GM03348 (cell line): ENCODE measurements at places on chromosomes 1 and 21.

GRCh38 chr1:178192686-178193085 is 98.8 kb downstream of the RASAL2 start:
- DNase-seq = peak; percentile 65

GRCh38 chr1:7616076-7616832 is 154.8 kb upstream of the VAMP3 start:
- peak; percentile 79 for DNase-seq

GRCh38 chr1:59973719-59974118 is 47.1 kb upstream of the CYP2J2 start:
- no peak for DNase-seq

DNA sequence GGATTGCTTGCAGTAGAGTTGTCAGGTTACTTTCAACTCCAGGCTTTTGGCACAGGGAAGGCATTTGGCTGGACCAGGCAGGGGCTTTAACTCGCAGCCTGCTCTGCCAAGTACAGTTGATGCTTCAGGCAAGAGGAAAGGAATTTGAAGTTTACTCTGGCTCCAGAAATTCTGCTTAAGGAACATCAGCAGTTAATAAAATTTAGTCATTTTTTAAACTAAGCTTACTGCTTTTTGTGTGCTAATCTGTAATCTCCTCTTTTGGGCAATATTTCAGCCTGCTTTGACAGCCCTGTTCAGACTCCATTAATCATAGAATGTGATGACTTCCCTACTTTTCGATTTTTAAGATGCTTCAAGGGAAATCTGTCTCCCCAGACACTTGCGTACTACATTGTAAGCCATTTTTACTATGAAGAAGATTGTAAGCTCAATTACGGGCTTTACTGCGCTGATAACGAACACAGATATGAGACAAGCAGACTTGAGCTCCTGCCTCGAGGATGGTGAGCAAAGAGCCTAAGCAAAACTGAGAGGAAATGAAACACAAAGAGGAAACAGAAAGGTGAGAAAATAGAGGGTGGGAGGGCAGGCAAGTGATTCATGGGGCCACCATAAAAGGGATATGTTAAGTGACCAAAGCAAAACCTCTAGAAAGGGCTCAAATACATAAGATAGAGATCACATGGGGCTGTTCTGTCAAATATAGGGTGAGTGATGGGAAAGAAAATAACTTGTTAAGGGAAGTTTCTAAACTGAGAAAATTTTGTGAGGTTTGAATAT is 76.6 kb upstream of the VAV3 start:
- DNase-seq = no peak

DNA sequence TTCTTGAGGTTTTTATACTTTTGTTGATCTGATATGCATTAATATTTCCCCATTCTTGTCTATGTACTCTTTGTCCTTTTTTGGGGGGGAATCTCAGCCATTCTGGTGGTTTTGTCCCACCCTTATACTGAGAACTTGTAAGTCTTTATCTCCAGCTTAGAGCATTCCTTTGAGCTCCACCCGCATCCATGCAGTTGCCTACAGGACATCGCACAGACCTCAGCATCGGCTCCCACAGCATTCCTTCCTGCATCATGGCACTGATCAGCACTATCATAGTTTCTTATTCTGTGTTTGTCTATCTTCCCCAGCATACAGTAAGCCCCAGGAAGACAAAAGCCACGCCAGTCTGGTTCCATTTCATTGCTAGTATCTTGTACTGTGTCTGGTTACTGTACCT is 33.0 kb downstream of the HHAT start:
- no peak for DNase-seq

DNA sequence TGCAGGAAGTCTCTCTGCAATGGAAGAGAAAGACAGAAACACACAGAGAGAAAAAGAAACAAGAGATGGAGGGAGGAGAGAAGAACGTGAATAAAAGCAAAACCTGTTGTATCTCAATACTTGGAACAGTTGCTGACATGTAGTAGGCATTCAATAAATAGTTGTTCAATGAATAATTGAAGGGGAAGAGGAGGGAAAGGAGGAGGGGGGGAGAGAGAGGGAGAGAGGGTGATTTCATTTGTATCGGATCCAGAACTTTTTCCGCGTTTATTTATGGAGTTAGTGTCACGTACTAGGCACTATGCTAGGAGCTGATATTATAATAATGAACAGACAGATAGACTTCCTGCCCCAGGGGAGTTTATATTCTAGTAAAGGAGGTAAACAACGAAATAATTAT is 144.1 kb downstream of the OMA1 start:
- peak; percentile 43 for DNase-seq

DNA sequence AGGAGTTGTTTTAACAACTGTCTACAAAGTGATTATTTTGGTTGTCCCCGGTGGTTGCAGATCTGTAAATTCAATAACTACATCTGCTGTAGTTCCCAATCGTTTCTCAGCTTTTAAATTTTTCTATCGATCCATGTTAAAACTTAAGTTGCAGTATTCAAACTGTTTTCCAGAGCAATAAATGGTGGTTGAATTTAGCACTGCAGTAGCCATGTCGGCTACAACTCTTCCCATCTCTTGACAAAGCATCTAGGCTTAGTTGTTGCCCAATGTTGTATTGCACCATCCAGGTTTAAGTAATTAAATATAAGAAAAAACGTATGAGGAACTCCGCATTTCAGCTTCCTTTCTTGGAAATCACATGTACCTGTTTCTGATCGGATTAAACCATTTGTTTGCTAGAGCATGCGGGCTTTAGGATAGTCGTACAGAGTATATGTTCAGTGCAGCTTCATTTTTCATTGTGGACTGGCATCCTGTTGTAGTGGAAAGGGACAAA is 996 bp downstream of the CNIH4 start:
- DNase-seq = peak; percentile 72

GRCh38 chr1:166489356-166489669 is 322.5 kb upstream of the FAM78B start:
- no peak for DNase-seq

DNA sequence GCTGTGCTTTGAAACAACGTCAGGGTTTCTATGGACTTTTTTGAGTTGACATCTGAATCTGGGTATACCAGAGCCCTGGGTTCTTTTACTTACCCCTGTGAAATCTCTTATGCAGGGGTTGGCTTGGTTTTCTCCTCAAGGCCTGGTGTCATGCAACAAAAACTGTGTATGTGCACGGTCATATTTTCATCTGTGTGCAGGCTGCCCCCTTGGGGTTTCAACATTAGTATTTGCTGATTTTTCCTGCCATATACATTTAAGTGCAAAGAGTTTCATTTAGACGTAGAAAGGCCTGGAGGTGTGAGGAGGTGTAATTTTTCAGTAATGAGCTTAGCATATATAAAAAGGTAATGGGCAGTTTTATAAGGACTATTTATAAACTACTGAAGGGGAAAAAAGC is 22.0 kb upstream of the ZBTB18 start:
- no peak for DNase-seq

DNA sequence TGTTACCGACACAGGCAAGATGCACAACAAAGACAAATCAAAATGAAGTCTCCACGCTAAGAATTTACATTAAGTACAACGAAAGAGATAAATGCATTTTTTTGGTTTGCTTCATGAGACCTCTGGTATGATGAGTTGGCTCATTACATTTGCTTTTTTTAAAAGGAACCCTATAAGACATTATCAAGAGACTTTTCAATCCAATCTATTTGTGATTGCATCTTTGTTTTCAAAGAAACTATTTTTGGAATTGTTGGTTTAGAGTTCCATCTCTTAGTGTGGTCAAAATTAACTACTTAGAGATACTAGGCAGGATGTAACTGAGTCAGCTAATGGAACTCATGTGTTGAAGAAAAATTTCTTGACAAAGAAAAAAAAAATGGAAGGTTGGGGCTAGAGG is 200.1 kb downstream of the ZC3H11B start:
- peak; percentile 41 for DNase-seq

GRCh38 chr1:55318116-55318817 is 103.1 kb upstream of the USP24 start:
- DNase-seq = no peak

DNA sequence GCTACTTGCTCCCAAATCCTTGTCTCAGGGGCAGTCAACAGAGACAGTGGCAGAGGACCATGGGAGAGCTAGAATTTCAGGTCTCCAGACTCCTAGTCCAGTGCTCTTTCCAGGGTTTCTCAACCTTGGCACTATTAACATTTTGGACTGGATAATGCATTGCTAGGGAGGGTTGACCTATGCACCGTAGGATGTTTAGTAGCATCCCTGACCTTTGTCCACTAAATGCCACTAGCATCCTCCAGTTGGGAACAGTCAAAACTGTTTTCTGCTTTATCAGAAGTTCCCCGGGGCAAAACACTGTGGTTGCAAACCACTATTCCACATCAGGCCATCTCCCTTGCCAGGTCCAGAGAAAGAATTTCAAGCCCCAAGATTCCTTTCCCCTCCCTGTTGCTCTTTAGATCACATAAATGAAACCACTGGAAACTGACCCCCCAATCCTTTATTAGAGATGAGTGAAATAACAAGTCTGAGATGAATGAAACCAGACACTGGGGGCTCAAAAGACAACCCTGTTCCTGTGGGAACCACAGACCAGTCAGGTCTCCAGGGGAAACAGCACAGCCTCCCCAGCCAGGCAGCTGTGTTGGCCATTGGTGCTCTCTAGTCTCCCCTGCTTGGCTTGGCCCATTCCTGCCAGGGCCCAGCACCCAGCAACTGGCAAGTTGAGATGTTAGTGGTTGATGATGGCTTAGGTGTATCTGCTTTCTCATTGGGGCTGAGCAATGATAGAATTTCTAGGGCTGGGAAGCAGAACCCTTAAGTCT is 3.8 kb upstream of the TCEA3 start:
- DNase-seq = no peak

DNA sequence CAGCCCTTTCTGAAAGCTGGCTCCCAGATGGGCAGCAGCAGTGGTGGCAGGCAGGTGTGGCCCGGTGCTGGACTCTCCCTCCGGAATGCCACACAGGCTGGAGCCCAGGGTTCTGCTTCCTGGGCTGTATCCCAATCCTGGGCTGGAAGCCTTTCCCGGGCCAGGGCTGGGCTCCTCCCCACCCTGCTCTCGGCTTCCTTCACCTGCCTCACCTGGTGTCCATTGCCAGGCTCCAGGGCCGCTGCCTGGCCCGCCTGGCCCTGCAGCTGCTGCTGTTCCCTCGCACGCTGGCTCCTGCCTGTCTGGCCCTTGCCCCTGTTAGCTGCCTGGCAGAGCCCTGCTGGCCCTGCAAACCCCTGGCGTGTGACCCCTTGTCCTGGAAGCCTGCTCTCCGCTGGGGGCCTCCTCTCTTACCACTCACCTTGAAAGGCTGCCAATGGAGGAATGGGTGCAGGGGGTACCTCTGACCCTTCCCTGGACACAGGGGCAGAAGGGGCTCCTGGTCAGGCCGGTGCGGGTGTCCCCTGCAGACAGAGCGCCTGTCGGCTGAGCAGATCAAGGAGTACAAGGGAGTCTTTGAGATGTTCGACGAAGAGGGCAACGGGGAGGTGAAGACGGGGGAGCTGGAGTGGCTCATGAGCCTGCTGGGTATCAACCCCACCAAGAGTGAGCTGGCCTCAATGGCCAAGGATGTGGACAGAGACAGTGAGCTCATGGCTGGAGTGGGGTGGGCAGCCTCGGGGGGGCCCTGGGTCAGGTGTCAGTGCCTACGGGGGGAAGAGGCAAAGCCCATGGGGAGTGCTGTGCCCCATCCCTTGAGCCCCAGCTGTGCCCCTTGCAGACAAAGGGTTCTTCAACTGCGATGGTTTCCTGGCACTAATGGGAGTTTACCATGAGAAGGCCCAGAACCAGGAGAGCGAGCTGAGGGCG is 1.1 kb downstream of the CALML6 start:
- DNase-seq = no peak

DNA sequence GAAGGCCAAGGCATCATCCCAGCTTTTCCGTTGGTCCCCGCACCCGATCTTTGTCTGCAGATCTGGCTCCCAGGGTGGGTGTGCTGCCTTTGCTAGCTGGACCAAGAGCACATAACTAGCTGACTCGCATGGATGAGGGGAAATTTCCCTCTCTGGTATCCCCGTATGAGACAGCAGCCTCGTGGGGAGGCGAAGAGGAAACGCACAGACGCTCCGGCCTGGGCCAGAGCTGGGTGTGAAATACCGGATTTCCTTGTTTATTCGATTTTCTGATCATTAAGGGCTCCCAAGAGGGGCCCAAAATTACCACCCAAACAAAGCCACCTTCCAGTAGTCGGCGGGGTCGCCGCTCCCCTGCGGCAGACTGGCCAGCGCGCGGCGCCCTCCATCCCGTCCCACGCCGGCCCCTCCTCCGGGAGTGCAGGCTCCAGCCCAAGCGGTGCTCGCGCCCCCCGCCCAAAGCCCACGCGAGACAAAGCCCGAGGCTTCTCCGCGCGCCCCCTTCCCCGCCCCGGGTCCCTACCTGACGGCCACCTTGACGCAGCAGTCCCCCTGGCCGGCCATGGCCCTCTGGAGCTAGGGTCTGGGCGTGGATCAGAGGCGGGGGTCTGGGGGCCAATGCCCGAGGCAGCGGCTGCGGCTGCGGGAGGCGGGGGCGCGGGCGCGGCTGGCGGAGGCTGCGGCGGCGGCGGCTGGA is 546 bp downstream of the KIF21B start:
- no peak for DNase-seq

GRCh38 chr1:8742022-8742924 is 75.2 kb downstream of the RERE start:
- no peak for DNase-seq

DNA sequence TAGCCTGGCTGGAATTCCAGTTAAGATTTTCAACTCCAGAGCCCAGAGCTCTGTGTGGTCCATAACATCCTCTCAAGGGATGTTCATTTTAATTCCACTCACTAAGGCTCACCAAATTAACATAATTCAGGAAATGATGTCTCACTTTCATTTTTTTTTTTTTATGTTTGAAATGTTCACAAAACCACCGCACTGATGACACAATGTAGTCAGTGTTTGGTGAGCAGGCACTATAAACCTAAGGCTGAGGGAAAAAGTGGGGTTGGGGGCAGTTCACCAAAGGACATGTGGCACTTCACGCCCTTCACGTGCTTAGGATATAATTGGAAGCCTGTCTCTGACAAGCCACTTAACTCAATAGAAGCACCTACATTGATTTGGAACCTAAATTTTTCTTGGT is 177.3 kb upstream of the CAMK1G start:
- DNase-seq = no peak

DNA sequence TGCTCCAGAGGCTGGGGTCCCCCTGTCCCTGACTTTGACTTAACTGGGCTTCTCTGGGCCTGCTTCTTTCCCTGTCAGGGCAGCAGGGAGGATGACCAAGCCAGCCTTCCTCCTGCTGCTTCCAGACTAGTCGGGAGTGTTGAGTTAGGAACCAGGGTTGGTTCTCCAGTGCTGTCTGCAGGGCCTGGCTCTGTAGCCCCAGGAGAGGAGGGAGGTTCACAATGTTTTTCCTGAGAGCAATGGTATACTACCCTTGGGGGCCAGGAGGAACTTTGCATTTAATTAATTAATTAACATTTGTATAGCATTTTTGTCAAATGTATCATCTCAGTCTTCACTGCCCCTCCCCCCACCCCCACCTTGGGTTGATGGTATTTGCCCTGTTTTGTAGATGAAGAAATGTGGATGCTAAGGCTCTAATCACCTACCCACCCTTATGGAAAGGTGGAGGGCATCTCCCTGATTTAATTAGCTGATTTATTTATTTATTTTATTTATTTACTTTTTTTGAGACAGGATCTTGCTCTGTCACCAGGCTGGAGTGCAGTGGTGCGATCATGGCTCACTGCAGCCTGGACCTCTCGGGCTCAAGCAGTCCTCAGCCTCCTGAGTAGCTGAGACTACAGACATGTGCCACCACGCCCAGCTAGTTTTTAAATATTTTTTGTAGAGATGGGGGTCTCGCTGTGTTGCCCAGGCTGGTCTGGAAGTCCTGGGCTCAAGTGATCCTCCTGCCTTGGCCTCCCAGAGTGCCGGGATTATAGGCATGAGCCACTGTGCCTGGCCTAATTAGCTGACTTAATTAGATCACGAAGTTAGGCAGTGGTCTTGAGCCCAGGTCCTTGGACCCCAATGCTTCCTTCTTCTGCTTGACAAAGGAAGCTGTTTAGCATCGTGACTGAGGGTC is 6.6 kb downstream of the H6PD start:
- DNase-seq = no peak
